GM12864 (cell line): ENCODE measurements at places on chromosomes 12 and 14.
A peak's percentile ranks its signal among the peaks of the same experiment; 100 is the strongest.

DNA sequence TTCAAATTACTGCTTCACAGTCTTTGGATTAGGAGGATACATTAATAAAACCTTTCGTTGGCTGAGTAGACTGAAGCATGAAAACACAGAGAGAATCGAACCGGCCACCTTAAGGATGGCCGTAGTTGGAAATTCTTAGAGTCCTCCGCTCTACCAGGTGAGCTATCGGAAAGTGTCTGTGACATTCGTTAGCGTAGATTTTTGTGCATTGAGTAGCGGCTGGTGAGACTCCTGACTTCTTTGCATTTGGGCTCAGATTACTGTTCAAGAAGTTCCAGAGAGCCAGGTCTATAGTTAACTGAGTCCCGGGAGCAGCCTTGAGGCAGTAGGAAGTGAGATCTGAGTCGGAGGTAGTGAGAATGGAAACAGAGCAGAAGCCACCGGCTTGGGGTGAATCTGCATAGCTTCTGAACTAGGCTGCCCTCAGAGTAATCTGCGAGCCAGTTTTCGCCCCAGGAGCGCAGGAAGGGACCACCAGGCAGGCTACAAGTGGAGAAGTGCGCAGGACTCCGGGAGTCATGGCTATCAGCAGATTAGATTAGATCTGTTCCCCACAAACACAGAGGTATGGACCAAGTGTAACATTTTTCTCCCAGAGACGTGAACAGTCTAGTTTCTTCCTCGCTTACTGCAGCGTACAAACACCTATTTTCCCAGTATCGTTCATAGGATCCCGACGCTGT, 11.0 kb downstream of the OR6S1 start:
- peak; percentile 61 for DNase-seq

DNA sequence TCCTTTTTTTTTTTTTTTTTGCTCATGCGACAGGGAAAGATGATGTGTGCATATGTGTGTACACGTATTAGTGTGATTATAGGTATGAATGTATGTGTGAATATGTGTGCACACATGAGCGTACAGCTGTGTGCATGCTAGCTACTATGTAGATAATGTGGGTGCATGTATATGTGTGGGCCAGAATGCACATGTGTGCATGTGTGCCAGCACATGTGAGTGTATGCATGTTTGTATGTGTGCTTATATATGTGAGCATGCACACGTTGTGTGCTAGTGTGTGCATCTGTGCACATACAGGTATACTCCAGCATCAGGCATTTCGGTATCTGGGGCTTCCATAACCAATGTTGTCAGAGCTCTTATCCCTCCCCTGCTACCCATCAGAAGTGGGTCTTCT, 541.1 kb downstream of the AACS start:
- DNase-seq, result no peak

DNA sequence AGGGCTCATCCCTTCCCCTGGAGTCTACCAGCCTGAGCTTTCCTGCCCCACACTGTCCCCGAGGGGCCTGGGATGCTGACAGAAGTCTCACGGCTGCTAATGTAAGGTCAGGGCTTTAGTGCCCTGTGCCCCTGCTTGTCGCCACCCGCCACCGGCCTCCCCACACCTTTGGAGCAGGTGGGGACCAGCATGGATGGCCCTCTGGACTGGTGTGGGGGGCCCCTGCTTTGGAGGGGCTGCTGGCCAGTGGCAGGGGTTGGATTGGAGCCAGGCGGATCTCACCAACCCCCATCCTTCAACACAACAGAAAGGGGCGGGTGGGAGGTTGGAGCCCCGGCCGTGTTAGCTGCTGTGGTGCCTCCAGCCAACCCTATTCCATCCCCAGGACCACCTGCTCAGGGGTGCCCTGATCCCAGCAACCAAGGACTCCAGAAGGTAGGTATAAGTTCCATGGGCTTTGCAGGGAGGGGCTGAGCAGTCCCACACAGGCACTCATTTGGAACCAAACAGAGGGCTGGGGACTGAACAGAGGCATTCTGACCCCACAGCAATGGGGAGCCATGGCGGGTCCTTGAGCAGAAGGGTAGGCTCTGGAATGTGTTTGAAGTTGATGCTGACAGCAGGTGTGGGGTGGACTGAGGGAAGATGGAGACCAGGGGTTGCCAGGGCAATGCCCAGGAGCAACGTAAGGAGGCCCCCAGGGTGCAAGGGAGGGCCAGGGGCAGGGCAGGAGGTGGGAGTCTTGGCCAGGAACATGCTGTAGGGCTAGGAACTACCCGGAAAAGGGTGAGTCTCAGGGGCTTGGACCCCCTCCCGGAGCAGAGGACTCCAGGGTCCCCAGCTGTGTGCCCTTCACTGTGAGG, 145.1 kb upstream of the C14orf180 start:
- no peak for DNase-seq

- DNase-seq, result no peak
Measured at GRCh38 chr12:6630736-6631135, 5.0 kb downstream of the LPAR5 start.

DNA sequence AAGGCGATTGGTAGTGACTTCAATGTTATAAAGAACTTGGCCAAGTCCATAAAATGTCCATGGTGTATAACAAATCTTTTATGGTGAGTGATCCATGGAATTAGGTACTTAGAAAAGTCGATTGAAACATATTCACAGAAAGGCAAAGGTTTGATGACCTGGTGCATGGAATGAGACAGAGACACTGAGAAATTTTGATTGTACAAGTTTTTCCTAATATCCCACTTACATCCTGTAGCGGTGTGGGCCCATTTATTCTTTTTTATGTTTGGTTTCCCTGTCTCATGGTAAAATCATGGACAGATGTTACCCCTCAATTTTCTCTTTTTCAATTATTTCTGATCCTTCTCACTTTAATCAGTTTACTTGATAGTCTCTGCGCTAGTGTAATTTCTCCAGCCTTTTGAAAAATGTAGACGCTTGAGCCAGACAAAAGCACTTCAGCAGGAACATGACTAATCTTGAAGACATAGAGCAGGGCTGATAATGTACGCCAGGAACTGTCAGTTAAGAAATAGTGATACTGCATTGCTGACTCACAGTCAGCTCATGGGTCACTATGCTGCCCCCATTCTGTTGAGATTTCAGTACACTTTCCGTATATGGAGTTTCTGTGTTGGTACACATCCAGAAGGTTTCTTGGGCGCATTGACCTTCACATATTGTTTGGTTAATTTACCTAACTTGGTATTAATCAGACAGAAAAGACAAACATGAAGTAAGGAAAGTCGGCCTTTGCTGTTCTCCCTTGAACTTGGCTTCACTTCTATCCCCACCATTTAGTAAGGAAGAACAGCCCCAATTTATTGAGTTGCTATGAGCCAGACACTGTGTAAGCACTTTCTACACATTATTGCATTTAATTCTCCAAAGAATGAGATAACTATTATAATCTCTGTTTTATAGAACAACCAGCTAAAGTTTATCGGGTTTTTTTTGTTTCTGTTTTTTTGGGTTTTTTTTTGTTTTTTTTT, 841.7 kb downstream of the DIO2 start:
- DNase-seq, result no peak

DNA sequence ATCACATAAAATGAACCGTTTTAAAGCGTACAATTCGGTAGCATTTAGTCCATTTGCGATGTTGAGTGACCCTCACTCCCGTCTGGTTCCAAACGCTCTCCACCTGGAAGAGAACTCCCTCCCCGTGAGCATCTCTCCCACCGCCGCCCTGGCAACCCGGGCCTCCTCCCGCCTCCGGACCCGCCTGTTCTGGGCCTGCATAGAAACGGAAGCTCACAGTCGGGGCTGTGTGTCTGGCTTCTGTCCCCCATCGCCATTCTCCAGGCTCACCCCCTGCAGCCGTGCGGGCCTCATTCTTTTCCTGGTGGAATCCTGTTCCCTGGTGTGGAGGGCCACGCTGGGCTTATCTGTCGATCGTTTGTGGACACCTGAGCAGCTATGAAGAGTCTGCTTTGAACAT, 17.3 kb downstream of the LRCOL1 start:
- DNase-seq, result no peak

GRCh38 chr12:113348849-113349536, 9.4 kb upstream of the PLBD2 start:
- no peak for DNase-seq

- no peak for DNase-seq
Measured at GRCh38 chr14:76274324-76274723, 101.6 kb upstream of the ESRRB start.
